Small intestine (tissue), 16 donors: ENCODE measurements at places on chromosomes 12 and 14.
A peak's percentile ranks its signal among the peaks of the same experiment; 100 is the strongest.

- no peak for DNase-seq
- H3K27ac ChIP-seq: no peak overlapping the region
- no peaks in the 10 kb centered on the region for H3K4me1 ChIP-seq
- H3K4me3 ChIP-seq: no peak overlapping the region
These were observed 46.7 kb downstream of the TGFB3 start for GRCh38 chr14:75934998-75935628.

GRCh38 chr14:83255727-83256090, 1722.1 kb upstream of the SEL1L start:
- H3K27me3 ChIP-seq: no peaks in the 10 kb centered on the region
- H3K4me3 ChIP-seq: no peak overlapping the region
- H3K4me1 ChIP-seq: no peaks in the 10 kb centered on the region
- no peak for DNase-seq
- H3K27ac ChIP-seq: no peak overlapping the region

DNA sequence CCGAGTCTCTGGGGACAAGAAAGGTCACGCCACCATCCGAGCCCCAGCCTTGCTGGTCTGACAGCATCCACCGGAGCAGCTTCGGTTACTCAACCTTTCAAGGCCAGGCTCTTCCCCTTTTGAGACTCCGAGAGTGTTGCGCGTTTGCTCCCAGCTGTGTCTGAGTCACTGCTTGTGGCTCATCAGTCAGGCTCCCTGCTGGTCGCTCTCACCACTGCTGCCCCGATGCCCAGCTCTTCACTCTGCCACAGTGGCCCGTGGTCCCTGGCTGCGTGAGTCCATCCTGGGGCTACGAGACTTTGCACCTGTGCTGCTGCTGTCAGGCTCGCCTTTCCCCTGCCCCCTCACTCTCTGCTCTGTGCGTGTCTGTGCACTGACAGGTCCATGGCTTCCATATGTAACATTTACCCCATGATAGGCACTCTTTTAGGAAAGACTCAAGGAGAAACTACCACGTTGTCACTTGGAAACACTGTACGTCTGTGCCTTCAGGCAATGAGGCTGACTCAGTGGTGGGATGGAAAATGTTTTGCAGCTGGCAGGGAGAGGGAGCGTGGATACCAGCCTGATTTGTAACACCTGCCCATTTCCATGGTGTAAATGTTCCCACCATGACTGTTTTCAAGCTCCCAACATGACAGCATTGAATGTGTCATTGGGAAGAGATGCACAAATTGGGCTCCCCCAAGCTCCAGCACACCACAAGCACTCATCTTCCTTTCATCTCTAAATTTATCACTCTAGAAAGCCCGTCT, 350.7 kb downstream of the TMEM132D start:
- no peak overlapping the region for H3K4me3 ChIP-seq
- no peaks in the 10 kb centered on the region for H3K36me3 ChIP-seq
- H3K27me3 ChIP-seq: no peaks in the 10 kb centered on the region

DNA sequence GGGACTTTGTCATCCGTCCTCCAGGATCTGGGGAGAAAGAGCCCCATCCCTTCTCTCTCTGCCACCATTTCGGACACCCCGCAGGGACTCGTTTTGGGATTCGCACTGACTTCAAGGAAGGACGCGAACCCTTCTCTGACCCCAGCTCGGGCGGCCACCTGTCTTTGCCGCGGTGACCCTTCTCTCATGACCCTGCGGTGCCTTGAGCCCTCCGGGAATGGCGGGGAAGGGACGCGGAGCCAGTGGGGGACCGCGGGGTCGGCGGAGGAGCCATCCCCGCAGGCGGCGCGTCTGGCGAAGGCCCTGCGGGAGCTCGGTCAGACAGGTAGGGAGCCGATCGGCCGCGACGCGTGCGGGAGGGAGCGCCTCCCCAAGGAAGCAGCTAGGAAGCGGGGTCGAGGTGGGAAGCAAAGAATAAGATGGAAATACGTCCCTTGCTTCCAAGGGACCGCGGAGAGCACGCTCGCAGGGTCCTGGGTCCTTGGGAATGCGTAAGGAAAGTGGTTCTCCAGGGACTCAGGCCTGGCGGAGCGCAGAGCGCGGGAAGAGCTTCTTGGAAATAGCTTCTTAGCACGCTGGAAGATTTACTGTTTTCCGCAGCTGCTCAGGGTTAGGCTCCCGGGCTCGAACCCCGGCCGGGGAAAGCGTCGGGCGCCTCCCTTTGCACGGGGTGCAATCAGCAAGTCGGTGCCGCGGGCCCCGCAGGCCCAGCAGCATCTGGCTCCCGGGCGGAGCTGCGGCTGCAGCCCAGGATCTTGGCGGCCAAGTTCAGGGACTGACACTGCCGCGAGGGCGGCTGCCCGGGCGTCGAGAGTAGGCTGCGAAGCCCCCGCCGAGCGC, 457 bp downstream of the SOCS2 start:
- H3K4me3 ChIP-seq: peak overlapping the region; percentile 75
- DNase-seq: peak; percentile 74

DNA sequence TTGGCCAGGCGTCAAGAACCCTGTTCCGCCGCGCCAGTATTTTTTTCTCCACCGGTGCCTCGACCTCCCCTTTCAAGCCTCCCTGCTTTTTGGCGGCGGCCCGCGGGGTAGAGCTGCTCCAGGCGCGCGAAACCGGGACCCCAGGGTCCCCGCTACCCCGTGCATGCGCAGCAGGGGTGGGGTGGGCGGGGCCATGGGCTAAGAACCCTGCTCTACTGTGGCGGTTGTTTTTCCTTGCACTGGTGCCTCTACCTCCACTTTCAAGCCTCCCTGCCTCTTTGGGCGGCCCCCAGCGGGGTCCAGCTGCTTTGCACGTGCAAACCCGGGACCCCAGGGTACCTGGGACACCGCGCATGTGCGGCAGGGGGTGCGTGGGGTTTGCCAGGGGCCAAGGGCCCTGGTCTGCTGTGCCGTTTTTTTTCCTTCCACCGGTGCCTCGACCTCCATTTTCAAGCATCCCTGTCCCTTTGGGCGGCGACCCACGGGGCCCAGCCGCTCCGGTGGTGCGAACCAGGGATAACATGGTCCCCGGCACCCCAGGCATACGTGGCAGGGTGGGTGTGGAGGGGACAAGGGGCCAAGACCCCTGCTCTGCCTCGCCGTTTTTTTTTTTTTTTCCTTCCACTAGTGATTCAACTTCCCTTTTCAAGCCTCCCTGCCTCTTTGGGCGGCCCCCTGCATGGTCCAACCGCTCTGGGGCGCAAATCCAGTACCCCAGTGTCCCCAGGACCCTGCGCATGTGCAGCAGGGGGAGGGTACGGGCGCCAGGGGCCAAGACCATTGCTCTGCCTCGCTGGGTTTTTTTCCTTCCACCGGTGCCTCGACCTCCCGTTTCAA, 326.8 kb downstream of the ALG10 start:
- no peak for DNase-seq
- H3K27ac ChIP-seq: no peak overlapping the region
- no peaks in the 10 kb centered on the region for H3K27me3 ChIP-seq
- no peak overlapping the region for H3K4me3 ChIP-seq
- no peaks in the 10 kb centered on the region for H3K36me3 ChIP-seq
- H3K4me1 ChIP-seq: no peaks in the 10 kb centered on the region

DNA sequence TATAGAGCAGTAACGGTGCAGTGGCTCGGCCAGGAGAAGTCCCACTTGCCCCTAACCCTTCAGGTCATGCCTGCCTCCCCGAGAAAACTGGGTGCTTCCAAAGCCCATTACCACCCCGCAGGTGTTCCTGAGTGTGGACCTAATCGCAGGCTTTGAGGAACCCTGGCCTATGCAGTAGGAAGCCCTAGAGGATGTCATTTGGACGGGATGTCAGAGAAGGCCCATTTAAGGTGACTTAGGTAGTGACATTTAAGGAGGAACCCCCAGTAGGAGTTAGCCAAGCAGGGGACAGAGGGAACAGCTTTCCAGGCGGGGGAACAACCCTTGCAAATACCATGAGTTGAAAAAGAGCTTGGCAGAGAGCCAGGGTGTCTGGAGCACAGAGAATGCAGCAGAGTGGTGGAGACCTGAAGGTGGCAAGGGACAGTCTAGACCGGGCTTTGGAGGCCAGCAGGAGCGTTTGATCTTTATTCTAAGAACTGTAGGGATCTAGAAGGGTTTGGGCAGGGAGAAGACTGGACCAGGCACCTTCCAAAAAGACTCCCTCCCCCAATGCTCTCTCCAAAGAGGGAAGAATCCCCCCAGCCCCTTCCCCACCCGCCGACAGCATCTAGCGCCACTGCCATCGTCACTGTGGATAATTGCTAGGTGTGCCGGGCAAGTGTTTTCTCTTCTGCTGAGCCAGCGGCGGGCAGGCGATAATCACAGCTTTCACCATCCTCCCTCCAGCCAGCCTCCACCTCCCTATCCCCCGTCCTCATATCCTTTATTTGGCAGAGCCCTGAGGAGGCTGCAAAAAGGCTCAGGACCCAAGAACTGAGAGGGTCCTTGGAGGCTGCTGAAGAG, 33.3 kb upstream of the BEGAIN start:
- no peak overlapping the region for H3K4me3 ChIP-seq
- no peaks in the 10 kb centered on the region for H3K4me1 ChIP-seq
- no peaks in the 10 kb centered on the region for H3K36me3 ChIP-seq
- no peak for DNase-seq
- peaks cover 36% of the 10 kb centered on the region for H3K27me3 ChIP-seq

DNA sequence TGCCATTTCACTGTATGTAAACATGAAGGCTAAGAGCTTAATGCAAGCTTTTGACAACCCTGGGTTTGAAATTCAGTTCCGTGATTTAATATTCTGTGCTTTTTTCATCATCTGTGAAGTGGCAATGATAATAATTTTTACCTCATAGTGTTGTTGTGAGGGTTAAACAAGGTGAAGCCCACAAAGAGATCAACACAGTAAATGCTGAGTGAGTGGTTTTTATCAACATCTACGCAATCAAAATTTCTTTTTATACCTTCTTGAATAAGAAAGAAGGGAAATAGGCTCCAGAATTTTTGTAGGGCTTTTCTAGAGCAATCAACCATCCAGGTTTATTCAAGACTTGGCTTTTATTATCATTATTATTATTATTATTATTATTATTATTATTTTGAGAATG, 490.8 kb downstream of the SOX5 start:
- H3K27ac ChIP-seq: no peak overlapping the region
- H3K4me3 ChIP-seq: no peak overlapping the region
- H3K27me3 ChIP-seq: no peaks in the 10 kb centered on the region
- DNase-seq: no peak
- no peaks in the 10 kb centered on the region for H3K36me3 ChIP-seq

- H3K36me3 ChIP-seq: peaks cover 100% of the 10 kb centered on the region
- H3K4me3 ChIP-seq: no peak overlapping the region
- H3K27ac ChIP-seq: no peak overlapping the region
- H3K4me1 ChIP-seq: no peaks in the 10 kb centered on the region
- H3K27me3 ChIP-seq: no peaks in the 10 kb centered on the region
These were observed 21.0 kb downstream of the AKT1 start for GRCh38 chr14:104774453-104775072.

- H3K4me1 ChIP-seq: peaks cover 10% of the 10 kb centered on the region
- no peaks in the 10 kb centered on the region for H3K27me3 ChIP-seq
- H3K4me3 ChIP-seq: no peak overlapping the region
- DNase-seq: no peak
These were observed 25.8 kb downstream of the ERG28 start for GRCh38 chr14:75634848-75635247.

DNA sequence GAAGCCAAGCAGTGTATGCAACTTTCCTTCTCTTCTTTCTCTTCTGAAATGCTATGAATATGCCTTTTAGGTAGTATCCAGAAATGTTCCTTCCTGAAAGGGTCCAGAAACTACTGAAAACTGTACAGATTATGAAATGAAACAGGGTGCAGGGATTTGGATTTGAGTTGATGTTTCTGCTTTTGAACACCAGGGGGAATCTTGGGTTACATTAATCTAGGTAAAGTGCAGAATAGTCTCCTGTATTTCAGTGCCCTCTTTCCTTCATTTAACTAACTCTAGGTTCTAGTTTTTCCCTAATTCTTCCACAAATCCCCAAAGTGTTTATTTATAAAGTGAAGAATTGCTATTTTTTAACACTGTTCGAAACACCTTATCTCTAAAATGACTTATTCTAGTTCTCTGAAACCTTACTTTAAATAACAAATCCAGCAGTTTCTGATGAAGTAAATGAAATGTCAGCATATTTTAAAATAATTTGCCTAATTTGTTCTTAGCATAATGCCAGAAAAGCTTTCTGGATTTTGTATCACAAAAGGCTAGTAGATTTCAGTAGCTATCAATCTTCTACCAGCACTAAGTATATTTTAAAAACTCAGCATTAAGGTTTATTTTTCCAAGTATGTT, 111.9 kb downstream of the LRRK2 start:
- no peak for DNase-seq
- H3K36me3 ChIP-seq: no peaks in the 10 kb centered on the region
- H3K4me1 ChIP-seq: no peaks in the 10 kb centered on the region
- no peak overlapping the region for H3K27ac ChIP-seq
- H3K4me3 ChIP-seq: no peak overlapping the region
- H3K27me3 ChIP-seq: no peaks in the 10 kb centered on the region

DNA sequence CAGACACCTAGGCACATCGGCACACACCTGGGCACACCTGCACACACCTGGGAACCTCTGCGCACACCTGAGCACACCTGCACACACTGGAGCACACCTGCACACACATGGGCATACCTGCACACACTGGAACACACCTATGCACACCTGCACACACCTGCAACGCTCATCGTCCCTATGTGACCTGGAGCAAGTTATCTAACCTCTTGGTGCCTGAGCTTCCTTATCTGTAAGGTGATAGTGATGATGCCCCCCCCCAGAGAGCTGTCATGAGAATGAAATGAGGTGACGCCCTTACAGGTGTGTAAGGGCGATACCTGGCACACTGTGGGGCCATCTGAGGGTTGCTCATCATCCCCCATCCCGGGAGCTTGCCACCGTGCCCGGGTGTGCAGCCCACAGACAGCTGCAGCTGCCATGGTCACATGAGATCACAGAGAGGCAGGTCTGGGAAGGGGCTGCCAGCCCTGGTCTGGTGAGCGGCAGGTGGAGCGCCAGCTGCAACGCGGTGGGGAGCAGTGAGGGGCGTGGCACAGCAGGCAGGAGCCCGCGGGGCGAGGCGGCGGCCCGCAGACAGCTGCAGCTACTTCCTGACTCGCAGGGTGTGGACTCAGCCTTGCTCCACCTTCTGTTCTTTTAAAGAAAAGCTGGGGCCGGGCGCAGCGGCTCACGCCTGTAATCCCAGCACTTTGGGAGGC, 59.9 kb upstream of the FBRSL1 start:
- H3K27ac ChIP-seq: no peak overlapping the region
- H3K4me3 ChIP-seq: no peak overlapping the region
- DNase-seq: peak; percentile 85
- peaks cover 46% of the 10 kb centered on the region for H3K4me1 ChIP-seq

GRCh38 chr12:85657251-85657650, 179.0 kb downstream of the RASSF9 start:
- no peak overlapping the region for H3K4me3 ChIP-seq
- no peak overlapping the region for H3K27ac ChIP-seq
- H3K27me3 ChIP-seq: no peaks in the 10 kb centered on the region
- no peaks in the 10 kb centered on the region for H3K4me1 ChIP-seq
